ENCODE measurements at places on chromosomes 4 and X. TPM values are rescaled to one million over a fixed set of nuclear protein-coding genes. Genes with fewer than 3 reads are reported as not detected.

The IGBP1 gene
- 48.3 TPM for total RNA-seq

The CXorf51B gene
- not detected for total RNA-seq

The ITIH6 gene
- not detected for total RNA-seq

The GC gene
- 2.5 TPM for total RNA-seq

The SLC49A3 gene
- 0.40 TPM for total RNA-seq

The GPRASP1 gene
- total RNA-seq: 3.6 TPM

The NPY1R gene
- 6.9 TPM for total RNA-seq

The CYP2U1 gene
- total RNA-seq: 3.1 TPM

The SOWAHB gene
- 3.7 TPM for total RNA-seq

The BMP3 gene
- 0.17 TPM for total RNA-seq

The PHEX gene
- total RNA-seq: 0.66 TPM

The GATA1 gene
- total RNA-seq: not detected

The UCP1 gene
- total RNA-seq: not detected

The FRG2 gene
- total RNA-seq: not detected

The DAPP1 gene
- 30.6 TPM for total RNA-seq

The IRS4 gene
- 0.10 TPM for total RNA-seq

The GLRB gene
- total RNA-seq: 9.1 TPM

The NIPAL1 gene
- total RNA-seq: 21.0 TPM

The KCND1 gene
- 9.7 TPM for total RNA-seq

The BEND4 gene
- total RNA-seq: not detected

The CPZ gene
- total RNA-seq: not detected

DNA sequence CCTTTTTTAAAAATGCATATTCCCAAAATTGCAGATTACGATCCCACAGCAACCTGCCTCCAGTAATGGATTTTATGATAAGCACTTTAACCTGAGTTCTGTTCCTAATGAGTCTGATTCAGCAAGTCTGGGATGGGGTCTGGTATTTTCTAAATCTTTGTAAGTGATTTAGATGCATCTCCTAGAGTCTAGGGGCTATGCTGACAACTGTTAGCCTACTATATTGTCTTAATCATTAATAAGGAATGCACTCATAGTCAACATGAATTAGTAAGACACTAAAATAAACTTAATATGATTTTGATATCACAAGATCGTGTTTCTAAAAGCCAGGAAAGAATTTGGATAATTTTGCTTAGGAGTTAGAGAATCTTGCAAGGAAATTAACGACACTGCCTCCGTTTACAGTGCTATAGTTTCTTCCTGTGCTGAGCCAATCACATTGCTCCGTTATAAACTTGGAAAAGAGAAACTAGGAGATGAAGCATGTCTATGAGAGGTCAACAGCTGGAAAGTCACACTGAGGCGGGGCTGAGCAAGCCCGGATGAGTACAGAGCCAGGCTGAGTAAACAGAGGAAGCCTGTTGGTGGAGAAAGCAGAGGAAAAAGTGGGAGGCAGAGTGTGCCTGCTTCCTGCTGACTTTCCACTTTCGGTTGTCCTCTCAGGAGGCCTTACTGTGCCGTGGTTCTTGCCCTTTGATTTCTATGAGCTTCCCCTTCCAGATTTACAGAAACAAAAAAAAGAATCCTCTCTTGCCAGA lies 5.4 kb downstream of the SCARB2 start:
- peak; percentile 29 for DNase-seq

DNA sequence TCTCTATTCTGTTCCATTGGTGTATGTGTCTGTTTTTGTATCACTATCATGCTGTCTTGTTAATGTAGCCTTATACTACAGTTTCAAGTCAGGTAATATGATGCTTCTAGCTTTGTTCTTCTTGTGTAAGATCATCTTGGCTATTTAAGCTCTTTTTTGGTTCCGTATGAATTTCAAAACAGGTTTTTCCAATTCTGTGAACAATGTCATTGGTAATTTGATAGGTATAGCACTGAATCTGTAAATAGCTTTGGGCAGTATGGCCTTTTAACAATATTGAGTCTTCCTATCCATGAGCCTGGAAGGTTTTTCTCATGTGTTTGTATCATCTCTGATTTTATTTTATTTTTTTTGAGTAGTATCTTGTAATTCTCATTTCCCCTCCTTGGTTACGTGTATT lies 94.3 kb downstream of the ANAPC10 start:
- no peak for DNase-seq

DNA sequence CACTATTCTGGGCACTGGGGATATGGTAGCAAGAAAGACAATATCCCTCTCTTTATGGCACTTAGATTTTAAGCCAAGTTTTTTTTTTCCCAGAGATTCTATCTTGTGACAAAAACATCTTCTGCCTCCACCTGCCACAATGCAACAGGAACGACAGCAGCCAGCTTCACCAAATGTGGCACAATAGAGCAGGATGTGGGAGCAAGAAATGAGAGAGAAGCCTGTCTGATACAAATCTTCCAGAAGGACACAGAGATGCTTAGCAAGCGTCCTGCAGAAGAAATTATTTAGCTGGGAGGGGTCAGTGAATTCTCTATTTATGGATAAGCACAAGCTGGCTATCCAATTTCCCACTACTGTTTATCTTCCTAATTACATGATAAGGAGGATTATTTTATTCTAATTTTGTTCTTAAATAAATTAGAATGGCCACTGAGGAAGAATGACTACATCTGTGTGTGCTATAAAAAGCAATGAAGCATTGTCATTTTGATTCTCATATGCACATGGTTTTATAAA lies 27.1 kb upstream of the ZNF330 start:
- DNase-seq: no peak

GRCh38 chrX:51860679-51861078 lies 32.7 kb upstream of the MAGED1 start:
- peak; percentile 6 for DNase-seq

DNA sequence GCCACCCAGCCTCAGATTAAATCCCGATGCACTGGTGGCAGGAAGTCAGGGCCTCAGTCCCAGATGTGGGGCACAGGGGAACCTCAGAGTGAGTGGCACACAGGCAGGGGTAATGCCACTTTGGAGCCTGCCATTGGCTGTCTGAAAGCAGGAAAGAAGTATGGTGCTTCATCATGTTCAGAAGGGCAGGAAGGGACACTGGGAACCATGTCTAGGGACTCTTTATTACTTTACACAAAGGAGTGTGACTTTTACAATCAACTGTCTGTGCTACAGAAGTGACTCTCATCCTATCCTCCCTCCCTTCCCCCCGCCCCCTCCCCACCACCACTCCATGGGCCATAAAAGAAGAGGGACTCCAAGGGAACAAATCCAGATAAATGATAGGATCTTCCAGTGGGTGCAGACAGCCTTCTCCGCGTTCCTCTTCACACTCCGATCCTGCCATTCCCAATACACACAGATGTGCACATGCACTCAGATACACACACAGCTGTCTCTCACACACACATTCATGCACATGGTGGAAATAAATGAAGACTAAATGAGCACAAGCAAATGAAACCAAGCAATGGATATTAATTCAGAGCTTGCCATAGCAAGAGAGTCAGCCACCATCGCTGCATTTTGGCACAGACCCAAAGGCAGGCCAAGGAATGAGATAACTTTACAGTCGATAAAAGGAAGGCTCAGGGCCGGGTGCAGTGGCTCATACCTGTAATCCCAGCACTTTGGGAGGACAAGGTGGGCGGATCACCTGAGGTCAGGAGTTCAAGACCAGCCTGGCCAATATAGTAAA lies 2.5 kb upstream of the TMEM154 start:
- peak; percentile 13 for DNase-seq

DNA sequence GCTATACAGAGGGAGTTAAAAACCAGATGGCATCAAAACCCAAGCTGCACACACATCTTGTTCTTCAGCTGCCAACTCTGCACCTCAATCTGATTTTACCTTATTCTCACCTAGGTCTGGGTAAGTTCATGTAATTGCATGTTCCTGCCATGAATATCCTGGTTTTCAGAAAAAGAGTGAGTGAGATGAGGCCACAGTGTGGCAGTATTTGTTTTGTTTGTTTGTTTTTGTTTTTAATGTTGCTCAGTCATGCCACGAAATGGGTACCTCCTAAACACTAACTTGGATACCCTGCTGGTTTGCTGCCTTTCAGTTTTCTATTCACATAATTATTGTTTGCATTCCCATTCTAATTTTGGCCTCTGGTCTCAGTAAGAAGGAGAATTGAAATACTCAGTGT lies 22.5 kb downstream of the TMEM164 start:
- no peak for DNase-seq

- DNase-seq: no peak
Observed at GRCh38 chrX:133574716-133575115, 159.4 kb upstream of the GPC4 start.

GRCh38 chrX:8823698-8824097 lies 22.5 kb upstream of the FAM9A start:
- DNase-seq: no peak

GRCh38 chrX:147565237-147565636 lies 346.5 kb upstream of the FMR1 start:
- no peak for DNase-seq

- no peak for DNase-seq
Observed at GRCh38 chrX:136847874-136848273, 32.7 kb downstream of the RBMX start.

- DNase-seq: peak; percentile 89
Observed at GRCh38 chrX:45824471-45824870, 623.8 kb upstream of the DIPK2B start.

DNA sequence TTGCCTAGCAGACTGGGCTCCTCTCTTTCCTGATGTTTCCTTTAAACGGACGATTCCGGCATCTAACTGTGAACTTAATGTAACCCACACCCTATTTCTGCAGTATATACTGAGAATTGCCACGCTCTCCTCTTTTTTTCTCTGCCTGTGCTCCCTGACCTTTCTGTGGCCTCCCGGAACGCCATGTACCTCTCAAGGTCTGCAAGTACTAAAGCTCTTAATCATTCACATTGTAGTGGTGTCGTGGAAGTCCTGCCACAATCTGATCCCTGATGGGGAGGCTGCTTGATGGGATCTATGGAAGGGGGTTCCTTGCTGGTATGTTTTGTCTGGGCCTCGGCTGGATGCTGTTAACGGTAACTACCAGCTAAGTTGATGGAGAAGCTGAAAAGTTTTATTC lies 302.9 kb upstream of the EPHA5 start:
- no peak for DNase-seq

DNA sequence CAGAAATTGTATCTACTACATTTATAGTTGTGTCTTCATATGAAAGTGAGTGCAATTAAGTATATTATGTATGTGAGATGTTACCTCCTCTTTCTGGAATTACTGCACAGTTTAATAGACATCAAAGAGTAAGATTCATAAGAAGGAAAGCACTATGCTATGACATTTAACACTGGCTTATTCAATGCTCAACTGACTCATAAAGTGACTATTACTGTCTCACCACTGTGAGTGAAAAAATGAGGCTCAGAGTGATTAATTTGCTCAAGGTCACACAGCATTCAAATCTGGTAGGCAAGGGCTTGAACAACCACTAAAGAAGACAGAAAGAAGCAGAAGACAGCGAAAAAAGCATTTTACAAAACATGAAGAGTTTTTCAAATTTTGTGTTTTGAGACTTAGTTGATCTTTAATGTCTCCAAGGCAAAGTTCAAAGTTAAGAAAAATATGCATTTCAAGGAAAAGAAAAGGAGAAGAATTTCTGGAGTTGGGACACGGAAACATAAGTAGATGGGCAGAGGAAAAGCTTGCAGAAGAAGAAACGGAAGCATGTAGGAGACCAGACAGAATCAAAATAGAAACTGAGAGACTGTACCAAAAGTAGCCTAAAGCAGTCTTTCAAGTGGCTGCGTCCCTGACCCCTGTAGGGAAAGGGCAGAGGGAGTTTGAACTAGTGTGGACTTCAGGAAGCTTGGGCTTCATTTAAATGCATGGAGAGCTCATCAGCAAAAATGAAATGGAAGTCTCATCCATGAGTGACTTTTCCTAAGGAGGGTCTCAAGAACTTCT lies 66.3 kb downstream of the KCNIP4 start:
- DNase-seq: no peak

GRCh38 chr4:82044141-82044993 lies 329.4 kb downstream of the HNRNPD start:
- peak; percentile 85 for DNase-seq

- no peak for DNase-seq
Observed at GRCh38 chr4:54230484-54231418, 1.7 kb downstream of the PDGFRA start.

- DNase-seq: no peak
Observed at GRCh38 chrX:630007-630611, 482 bp upstream of the SHOX start.

GRCh38 chr4:118284169-118284568 lies 68.6 kb downstream of the PRSS12 start:
- no peak for DNase-seq

GRCh38 chrX:111431001-111431400 lies 19.0 kb upstream of the DCX start:
- no peak for DNase-seq

- peak; percentile 17 for DNase-seq
Observed at GRCh38 chr4:38818441-38818976, 13.9 kb upstream of the TLR1 start.

DNA sequence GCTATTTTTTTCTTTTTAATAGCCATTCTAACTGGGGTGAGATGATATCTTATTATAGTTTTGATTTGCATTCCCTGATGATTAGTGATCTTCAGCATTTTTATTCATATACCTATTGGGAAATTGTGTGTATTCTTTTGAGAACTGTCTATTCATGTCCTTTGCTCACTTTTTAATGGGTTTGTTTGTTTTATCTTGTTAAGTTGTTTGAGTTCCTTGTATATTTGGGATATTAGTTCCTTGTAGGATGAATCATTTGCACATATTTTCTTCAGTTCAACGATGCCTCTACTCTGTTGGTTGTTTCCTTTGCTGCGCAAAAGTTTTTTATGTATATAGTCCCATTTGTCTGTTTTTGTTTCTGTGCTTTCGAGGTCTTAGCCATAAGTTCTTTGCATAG lies 43.1 kb upstream of the DRP2 start:
- DNase-seq: no peak

DNA sequence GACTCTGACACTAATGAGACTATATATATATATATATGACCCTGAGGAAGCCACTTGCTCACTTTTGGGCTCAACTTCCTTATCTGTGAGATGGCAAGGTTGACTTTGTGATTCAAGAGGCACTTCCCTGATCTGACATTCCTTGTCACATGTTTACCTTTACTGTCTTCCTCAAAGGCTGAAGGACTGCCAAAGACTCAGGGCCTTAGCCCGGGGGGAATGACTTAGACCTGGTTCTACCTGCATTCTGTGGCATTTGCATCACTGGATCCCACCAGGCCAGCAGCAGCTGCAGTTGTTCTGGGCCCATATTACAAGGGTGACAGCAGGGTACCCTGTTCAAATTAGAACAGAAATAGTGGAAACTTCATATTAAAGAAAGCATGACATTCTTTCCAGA lies 3.1 kb upstream of the HS6ST2 start:
- no peak for DNase-seq

DNA sequence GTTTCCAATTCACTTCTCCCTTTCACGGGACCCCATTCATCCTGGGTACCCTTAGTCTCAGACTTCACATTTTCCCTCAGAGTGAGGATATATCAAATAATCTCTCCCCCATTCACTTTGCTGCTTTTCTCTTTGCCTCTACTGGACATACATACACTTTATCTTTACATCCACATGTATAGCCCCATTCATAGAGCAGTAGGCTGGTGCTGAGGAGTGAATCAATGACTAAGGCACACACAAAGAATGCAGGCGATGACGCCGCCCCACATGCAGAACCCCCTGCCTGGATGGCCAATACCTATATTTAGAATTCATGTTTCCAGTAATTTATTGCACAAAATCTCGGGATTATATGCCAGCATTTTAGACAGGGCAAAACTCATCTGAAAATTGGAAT lies 554.3 kb upstream of the TENM3 start:
- no peak for DNase-seq

GRCh38 chrX:46628460-46629371 lies 55.2 kb downstream of the CHST7 start:
- DNase-seq: no peak

All from Calu3 (cell line).